ENCODE measurements at places on chromosomes 13 and 19.

DNA sequence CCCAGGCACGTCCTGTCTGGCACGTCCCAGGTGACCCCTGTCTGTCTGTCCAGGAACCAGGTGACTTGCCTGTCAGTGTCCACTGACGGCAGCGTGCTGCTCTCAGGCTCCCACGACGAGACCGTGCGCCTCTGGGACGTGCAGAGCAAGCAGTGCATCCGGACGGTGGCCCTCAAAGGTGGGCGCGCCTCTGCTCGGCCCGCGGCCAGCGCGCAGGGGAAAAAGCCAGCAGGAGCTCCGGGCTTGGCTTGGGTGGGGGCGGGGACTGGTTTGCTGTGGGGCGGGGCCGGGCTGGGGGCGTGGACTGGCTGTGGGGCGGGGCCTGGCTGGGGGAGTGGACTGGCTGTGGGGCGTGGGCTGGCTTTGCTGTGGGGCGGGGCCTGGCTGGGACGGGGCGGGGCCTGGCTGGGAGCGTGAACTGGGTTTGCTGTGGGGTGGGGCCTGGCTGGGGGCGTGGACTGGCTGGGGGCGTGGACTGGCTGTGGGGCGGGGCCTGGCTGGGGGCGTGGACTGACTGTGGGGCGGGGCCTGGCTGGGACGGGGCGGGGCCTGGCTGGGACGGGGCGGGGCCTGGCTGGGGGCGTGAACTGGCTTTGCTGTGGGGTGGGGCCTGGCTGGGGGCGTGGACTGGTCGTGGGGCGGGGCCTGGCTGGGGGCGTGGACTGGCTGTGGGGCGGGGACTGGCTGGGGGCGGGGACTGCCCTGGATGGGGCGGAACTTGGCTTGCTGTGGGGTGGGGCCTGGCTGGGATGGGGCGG is 7.2 kb downstream of the WDR18 start:
- DNase-seq: no peak

GRCh38 chr19:15201374-15202023 is 704 bp upstream of the NOTCH3 start:
- DNase-seq: no peak

GRCh38 chr19:57803594-57804325 is 11.0 kb downstream of the ZNF552 start:
- peak; percentile 26 for DNase-seq

DNA sequence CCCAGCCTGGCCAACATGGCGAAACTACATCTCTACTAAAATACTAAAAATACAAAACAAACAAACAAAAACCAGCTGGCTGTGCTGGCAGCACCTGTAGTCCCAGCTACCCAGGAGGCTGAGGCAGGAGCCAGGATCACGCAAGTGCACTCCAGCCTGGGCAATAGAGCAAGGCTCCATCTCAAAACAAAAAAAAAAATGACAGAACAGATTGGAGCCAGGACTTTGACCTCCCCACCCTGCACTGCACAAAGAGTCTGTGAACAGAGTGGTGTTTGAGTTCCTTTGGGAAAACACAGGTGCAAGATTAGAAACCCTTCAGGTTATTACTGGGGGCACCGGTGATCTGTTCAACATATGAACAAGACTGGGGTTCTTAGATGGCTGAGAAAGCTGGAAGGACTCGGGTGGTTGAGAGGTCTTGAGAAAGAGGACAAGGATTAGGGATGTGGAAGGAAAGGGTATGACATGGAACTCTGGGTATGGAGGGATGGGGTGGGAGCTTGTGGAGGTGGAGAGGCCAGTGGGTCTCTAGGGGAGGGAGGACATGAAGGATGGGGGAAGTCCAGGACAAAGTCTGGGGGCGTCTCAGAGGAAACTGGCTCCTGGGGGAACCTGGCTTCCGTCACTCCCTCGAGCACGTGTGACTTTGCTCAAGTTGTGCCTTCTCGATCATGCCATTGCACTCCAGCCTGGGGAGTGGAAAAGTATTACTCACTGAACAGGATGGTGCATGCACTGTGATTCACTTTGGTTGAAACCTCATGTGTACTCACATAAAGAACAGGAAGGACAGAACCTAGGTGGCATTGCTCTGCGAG is 25.9 kb downstream of the RCN3 start:
- no peak for DNase-seq

GRCh38 chr13:114048443-114048842 is 74.6 kb upstream of the C13orf46 start:
- no peak for DNase-seq

DNA sequence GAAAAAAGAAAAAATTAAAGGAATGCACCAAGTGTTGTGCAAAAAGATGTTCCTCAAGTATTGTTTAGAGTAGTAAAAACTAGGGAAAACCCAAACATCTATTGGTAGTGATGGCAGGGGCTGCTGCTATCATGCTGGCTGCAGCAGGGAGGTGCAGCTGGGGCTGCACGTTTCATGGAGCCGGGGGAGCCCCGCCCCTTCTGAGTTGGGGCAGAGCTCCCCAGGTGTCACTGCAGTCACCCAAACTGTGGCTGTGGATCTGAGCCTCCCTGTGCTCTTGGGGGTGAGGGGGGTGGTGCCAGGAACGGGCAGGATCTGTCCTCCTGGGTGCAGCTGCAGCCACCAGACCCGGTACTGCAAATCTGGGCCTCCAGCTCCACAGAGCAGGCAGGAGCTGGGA is 11.5 kb upstream of the UBE2S start:
- no peak for DNase-seq

GRCh38 chr13:32039056-32039455 is 7.5 kb downstream of the FRY start:
- no peak for DNase-seq

DNA sequence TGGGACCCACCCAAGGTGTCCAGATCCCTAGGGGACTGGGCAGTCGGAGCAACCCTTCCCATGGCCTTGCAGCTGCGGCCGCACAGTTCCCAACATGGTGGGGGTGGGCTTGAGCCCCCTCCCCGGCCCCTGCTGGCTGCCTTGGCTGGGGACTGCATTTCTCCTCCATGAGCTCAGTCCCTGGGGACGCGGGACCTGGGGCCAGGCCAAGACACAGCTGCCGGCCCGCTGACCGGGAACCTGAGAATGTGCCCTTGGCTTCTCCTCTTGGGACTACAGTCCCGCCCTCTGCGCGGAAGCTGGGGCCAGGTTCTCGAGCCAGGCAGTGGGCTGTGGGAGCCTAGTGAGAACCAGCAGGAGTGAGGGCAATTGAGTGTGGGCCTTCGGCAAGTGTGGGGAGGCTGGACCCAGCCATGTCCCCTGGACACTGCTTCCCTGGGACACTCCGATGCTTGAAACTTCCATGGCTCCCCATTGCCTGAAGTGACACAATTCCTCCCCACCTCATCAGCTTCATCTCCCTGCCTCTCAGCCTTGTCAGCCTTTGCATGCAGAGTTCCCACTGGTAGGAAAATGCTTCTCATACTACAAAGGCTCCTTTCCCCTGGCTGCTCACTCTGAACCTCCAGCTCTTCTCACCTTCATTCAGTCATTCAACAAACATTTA is 13.1 kb upstream of the NOTCH3 start:
- DNase-seq: no peak

DNA sequence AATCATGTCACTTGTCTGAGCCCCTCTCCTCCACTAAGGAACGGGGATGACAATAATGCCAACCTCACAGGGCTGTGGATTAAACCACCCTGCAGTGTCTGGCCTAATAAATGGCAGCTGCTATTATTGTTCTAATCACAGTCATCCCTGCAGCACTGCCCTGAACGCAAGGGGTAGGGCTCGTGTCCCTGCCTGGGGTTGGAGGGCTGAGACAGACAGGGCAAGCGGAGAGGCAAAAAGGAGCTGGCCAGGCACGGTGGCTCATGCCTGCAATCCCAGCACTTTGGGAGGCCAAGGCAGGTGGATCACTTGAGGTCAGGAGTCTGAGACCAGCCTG is 10.2 kb upstream of the KPTN start:
- DNase-seq: no peak

- DNase-seq: no peak
Observed at GRCh38 chr13:95341441-95341840, 40.2 kb upstream of the ABCC4 start.

DNA sequence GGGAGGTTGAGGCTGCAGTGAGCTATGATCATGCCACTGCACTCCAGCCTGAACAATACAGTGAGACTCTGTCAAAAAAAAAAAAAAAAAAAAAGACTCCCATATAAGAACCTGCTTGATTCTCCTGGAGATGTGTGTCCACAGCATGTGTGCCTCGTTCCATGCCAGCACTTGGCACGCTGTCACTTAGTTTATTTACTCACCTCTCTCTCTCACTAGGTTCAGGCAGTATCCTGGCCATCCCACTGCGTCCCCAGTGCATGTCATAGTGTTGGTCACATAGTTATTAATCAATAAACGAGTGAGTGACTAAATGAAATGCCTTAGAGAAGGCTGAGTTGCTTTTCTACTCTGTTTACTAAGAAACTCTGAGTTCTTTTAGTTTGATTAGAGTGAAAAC is 79.1 kb upstream of the GPR12 start:
- no peak for DNase-seq

DNA sequence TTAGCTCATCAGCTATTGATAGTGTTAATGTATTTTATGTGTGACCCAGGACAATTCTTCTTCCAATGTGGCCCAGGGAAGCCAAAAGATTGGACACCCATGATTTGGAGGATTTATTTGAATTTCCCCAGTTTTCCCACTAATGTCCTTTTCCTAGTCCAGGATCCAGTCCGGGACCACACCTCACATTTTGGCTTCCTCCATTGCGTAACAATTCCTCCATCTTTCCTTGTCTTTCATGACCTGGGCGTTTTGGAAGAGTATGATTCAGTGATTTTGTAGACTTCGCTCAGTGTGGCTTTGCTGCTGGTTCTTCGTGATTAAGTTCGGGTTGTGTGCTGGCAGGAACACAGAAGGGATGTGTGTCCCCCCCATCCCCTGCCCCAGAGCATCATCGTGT is 3.3 kb upstream of the ATP4A start:
- no peak for DNase-seq

DNA sequence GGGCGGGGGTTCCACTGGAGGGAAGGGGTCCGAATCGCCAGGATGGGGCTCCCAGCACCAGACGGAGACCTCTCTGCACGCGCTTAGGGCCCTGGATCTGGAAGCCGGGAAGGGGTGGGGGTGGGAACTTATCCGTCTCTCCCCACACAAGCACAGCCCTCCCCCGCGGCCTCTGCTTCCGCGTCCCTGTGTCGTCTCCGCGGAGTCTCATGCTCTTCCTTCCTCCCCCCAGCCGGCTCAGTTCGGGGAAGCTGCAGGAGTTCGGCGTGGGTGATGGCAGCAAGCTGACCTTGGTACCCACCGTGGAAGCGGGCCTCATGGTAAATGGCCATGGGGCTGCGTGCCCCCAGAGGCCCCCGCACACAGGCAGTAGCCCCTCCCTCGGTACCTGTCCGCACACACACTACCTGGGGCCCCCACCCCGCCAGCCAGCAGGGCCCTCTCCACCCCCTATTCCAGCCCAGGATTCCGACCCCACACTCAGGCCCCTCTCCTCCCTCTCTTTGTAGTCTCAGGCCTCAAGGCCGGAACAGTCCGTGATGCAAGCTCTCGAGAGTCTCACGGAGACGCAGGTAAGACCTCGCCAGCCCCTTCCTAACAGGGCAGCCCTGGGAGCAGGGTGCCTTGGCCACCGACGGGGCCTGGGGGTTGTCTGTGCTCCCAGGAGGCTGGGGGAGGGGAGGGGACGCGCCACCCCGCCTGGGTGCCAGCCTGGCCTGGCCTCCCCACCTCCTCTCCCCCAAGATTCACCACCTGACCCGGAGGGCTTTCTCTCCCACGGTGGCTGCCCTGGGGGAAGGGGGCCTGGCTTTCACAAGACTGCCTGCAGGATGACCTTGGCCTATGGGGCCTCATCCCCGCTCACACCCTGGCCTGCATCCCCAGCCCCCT is 3.2 kb downstream of the MIDN start:
- DNase-seq: peak; percentile 63

- peak; percentile 71 for DNase-seq
Observed at GRCh38 chr13:41837629-41838028, 123.3 kb downstream of the VWA8 start.

GRCh38 chr19:37511821-37512220 is 5.1 kb downstream of the ZNF793 start:
- DNase-seq: no peak

DNA sequence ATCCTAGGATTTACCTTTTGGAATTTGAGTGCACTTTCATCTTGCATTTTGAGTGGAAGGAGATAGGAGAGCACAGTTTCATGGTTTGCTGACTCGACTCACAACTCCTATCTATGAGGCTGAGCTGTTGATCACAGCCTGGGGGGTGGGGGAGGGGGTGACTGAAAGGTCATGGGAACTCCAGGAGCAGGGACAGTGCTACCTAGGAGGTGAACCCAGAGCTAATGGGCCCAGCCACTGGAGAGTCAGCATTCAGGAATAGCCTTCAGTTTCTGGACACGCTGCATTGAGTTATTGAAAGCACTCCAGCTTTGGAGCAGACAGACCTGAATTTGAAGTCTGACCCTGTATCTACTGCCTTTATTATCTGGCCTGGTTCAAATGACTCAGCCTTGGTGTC is 339.9 kb downstream of the SLC7A1 start:
- no peak for DNase-seq

DNA sequence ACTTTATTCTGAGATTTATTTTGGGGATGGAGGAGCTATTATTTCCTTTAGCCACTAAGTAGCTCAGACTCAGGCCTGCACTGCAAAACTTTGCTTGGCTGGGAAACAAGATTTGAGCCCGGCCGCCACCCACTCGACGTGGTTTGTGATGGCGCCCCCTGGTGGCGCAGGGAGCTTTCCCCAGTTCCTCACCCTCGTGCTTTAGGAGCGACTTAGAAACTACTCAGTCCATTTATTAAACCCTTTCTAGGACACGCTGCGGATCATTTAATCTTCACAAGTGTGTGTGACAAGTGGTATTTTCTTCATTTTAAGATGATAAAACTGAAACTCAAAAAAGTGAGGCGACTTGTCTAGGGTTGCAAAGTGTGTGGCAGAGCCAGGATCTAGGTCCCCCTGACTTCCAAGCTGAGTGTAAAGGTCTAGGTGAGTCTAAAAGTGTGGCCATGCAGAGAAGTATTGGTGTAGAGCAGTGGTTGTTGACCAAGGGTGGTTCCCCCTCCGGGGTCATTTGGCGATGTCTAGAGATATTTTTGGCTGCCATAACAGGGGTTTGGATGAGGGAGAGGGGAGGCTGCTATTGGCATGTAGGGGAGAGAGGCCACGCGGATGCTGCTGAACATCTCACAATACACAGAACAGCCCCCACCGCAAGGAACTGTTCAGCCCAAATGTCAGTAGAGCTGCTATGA is 2.2 kb downstream of the CXCL17 start:
- DNase-seq: peak; percentile 68

DNA sequence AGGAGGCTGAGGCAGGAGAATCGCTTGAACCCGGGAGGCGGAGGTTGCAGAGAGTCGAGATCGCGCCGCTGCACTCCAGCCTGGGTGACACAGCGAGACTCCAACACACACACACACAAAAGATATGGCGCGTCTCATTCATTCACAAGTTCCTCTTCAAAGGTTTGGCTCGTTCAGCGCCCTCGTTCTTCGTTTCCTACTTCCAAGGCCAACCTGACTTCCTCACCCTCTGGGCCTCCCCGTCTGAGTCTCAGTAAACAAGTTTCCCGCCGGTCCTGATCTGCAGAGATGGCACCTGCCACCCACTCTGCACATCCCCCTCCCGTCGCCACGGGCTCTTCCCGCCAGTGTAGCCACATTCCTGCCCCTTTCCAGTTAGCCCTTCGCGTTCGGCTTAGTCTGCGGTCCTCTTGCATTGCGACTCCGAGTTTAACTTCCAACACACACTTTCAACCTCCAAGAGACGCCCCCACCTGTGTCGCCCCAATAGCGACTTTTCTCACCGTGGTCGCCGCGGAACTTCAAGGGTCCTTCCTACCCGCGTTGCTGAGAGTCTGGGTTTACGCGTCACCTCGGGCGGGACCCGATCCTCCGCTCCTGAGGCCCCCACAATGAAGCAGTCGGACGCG is 1.3 kb upstream of the BSG start:
- peak; percentile 64 for DNase-seq
